ENCODE measurements at places on chromosomes 1 and 21.

GRCh38 chr1:30186586-30186985 lies 536.8 kb downstream of the MATN1 start:
- DNase-seq = no peak

DNA sequence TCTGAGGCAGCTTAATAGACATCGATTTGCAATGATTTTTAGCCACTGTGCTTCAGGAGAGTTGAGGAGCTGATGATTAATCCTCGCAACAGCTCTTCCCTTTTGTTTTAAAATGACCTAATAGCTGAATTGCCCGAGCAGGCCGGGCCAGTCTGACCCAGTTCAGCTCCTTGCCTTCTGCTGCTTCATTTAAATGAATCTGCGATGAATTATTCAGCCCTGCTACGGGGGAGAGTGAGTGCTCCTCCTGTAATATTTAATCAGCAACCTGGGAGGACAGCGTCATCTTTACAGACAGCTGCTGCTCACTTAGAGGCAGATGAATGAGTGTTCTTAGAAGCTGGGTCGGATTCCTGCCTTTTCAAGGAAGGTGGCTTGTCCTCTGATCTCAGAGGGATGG lies 325.1 kb downstream of the CAMTA1 start:
- DNase-seq = no peak

GRCh38 chr1:64124704-64125440 lies 78.6 kb upstream of the UBE2U start:
- DNase-seq = no peak

- no peak for DNase-seq
These were observed 139.3 kb downstream of the NFIA start for GRCh38 chr1:61221642-61222041.

DNA sequence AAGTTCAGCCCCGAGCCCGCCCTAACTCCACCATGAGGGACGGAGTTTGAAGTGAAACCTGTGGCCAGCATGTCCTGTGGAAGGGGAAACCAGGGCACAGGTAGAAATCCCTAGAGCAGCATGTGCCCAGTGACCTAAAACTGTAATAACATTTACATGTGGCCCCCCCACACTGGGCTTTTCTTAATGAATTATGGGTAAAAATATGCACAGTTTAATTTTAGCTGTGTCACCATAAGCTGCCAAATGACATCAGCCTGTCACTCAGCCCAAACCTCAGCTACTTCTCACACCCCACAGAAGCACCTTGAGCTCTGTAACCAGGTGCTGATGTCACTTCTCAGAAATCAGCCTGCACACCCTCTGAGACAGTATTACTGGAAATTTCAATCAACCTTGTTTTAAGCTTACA lies 50.0 kb upstream of the SLC19A1 start:
- DNase-seq = no peak

- no peak for DNase-seq
These were observed 29.1 kb downstream of the EVI5 start for GRCh38 chr1:92755541-92756461.

DNA sequence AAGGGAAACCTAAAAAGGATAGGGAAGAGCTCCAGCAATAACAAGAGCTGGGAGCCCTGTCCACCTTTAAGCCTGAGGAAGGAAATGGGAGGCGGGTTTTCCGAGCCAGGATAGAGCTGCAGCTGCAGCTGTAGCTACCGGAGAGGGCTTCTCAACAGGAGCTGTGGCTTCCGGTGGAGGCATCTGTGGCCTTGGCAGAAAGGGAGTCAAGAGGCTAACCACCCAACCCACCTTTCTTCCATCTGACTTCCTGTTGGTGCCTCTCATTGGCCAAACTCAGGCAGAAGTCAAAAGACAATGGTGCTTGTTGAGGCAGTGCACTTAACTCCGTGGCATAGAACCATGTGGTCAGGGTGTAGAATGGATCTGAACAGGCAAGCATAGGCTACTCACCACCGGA lies 313.1 kb upstream of the DAB1 start:
- DNase-seq = no peak

GRCh38 chr1:185846672-185847444 lies 112.7 kb downstream of the HMCN1 start:
- DNase-seq = peak; percentile 29

DNA sequence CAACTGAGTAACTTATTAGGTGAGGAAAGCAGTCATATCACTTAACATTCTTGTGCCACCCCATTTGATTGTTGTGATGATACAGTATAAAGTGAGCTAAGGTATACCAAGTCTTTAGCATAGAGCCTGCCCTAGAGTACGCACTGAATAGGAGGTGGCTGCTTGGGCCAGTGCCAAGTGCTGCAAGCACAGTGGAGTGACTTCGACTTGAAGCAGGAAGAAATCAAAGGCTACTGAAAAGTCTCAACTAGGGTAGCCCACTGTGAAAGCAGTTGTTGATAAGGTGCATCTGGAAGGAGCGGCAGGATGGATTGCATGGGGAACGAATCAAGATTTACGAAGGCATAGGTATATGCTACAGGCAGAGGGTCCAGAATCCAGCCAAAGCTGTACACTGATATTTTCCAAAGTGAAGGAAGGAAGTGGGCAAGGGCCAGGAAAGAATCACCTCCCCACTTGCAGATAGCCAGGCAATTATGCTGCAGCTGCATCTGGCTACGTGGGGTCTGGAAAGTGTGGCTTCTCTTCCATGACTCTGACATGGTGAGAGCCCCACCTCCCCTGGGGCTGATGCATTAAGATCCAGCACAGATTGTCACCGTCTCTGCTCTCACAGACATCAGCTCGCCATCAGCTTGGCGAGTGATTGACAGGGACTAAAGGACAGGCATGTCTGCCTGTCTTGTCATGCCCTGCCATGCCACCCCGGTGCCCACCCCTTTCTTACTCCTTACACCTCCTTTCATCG lies 287.0 kb upstream of the PLXNA2 start:
- DNase-seq = no peak

GRCh38 chr1:54528613-54529012 lies 19.4 kb upstream of the ACOT11 start:
- DNase-seq = no peak

DNA sequence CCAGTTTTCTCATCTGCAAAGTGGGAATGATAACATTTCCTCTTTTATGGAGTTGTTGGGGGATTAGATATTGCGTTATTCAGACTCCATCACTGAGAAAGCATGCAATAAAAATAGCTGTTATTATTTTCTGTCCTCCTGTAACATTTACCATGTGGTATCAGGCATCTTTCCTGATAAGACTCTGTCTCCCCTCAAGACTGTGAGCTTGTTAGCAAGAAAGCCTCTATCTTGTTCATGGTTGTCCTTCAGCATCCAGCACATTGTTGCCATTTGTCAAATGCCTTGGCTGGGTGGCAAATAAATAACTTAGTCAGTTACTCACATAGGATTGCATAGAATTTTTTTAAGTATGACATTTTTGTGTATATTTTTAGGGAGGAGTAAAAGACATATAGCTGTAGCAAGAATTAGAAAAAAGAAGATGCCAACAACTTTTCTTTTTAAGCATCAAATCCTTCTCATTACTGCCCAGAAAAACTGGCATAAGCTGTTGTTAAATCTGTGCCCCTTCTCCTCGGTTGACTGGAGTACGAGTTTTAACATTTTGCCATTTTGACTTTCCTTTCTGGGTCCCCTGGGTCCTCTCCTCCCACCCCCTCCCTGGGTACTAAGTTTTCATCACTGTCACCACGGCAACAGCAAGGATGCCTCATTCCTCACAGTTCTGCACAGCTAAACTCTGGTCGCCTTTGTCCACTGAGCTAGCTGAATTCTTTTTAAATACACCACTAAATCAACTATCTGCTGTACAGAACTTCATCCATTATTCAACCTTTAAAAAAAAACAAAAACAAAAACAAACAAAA lies 1.0 kb upstream of the JAM2 start:
- no peak for DNase-seq

- no peak for DNase-seq
These were observed 46.9 kb upstream of the LIN9 start for GRCh38 chr1:226355669-226356551.

GRCh38 chr1:157487096-157487495 lies 65.2 kb downstream of the FCRL5 start:
- DNase-seq = no peak

GRCh38 chr1:68206848-68207689 lies 25.3 kb downstream of the WLS start:
- peak; percentile 77 for DNase-seq

- no peak for DNase-seq
These were observed 31.0 kb upstream of the BEND5 start for GRCh38 chr1:48807554-48808260.

- peak; percentile 78 for DNase-seq
These were observed 11.5 kb downstream of the BCAR3 start for GRCh38 chr1:93670141-93670540.

GRCh38 chr1:171494076-171494475 lies 8.7 kb downstream of the PRRC2C start:
- DNase-seq = no peak

- no peak for DNase-seq
These were observed 93.2 kb downstream of the PAX7 start for GRCh38 chr1:18723701-18724411.

GRCh38 chr21:29501451-29501850 lies 202.7 kb downstream of the BACH1 start:
- DNase-seq = peak; percentile 85

DNA sequence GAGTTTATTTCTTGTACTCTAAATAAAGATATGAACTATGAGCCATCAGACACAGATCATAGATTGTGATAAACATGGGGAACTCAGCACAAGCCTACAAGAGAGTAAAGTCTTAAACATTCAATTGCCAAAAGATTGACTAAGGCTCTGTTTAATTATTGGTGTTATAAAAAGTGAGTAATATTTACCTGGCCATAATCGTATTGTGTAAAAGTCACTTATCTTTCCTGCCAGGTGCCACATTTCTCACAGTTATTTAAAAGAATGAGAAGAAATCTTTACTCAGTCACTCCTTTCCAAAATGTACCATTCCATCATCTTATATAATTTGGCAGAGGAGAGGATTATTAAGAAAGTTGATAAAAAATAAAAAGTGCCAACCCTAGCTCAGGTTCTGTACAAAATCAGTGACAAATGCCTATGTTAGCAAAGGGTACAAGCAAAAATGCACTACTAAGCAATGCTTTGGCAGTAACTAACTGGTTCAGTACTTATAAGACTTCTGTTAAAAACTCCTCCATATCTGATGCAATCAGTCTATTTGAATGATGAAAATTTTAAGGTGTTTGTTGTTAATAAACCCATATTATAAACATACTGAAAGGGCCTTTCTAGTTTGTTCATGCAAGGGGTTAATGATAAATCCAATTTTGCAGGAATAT lies 5.8 kb upstream of the NR5A2 start:
- DNase-seq = no peak

DNA sequence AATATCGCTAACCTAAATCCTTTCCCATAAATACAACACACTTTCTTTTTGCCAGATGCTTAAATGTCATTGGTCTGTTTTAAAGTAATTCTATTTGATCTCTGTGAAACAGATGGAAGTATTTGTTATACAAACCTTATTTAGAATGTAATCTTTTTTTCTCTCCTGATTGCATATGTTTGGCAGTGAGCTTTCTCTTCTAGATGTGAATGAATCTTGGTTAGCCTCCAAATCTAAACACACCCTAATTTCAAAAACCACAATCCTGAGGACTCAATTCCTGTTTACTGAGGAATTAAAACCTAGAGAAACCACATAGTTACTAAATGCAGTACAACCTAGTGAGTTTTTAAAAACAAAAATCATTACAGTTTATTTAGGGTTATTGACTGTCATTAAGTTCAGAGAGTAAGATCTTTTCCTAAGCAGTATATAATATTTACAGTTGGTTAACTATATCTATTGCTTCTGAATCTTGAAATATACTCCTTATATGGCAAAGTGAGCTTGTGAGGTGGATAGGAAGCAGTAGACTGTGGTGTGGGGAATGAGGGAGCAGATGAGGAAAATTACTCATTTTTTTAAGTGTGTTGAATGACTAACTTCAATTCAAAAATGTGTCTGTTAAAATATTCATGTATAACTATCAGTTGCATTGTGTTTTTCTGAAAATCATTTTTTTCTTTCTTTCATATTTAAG lies 218.7 kb downstream of the FMN2 start:
- peak; percentile 64 for DNase-seq

GRCh38 chr1:56286956-56287355 lies 292.4 kb downstream of the PLPP3 start:
- DNase-seq = no peak

GRCh38 chr1:198595765-198596164 lies 43.1 kb upstream of the PTPRC start:
- no peak for DNase-seq

DNA sequence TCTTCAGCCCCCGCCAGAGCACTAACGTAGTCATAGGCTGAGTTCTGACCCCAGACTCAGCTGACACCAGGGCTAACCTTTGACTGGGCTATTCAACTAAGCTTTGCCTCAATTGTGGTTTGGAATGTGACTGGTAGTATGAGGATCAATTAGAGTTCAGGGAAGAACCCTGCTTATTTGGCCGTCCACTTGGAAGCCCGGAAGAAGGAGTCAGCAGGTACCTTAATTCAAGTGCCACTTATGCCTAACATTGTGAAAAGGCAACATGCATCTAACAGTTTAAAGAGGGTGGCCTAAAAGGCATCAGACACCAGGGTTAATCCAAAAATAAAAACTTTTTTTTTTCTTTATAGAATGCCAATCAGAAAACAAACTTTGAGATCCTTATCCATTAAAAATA lies 92.3 kb downstream of the BEND5 start:
- no peak for DNase-seq

DNA sequence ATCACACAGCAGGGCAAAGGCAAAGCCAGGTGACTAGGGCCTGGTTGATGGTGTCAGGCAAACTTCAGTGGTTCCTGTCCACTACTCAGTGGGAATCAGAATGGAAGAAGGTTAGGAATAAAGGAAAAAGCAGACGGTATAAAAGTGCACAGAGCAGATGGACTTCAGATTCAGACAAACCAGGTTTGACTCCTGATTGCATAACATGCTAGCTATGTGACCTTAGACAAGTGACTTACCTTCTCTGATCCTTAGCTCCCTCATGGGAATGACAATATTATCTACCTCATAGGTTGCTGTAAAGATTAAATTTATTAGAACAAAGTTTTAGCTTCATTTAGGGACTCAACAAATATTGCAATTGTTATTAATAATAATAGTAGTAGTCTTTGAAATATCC lies 4.9 kb downstream of the PAQR7 start:
- DNase-seq = no peak

- DNase-seq = no peak
These were observed 46.8 kb upstream of the COX20 start for GRCh38 chr1:244788493-244789275.

Data from EL (cell line).